Activated CD4-positive, alpha-beta T cell treated with anti-CD3 and anti-CD28 coated beads for 24 hours (primary cell): ENCODE measurements at places on chromosomes 11 and 22.

DNA sequence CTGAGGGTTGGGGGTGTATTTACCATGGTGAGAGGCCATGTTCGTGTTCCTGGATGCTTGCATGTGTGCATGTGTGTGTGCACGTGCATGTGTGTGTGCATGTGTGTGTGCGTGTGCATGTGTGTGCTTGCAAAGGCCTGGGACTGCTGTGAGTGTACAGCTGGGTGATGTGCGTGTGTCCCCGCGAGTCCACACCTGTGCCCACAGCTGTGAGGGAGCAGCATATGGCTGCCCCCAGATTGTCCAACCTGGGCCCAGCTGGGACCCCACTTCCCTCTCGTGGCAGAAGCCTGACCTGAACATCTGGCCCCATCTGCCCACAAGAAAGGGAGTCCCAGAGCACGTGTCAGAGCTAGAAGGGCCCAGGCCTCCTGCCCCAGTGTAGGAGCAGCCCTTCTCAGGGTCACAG is 8.4 kb upstream of the CD248 start:
- no peak for DNase-seq

DNA sequence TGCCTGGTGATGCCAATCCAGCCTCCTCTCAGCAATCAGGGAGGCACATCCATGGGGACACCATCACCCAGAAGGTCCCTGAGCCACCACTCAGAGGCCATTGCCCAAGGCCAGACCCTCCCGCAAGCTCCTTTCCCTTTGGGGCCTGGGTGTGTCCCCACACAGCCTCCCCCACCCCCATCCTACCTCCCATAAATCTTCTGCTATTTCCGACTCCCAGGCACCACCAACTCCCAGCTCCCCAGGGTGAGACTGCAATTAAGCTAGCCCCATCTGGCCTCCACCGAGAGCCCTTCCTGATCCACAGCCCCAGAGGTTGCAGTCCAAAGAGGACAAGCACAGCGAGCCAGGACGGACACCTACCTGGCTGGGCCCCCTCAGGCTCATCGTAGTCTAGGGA is 6.3 kb downstream of the ARHGAP1 start:
- no peak for DNase-seq

- no peak for DNase-seq
Measured at GRCh38 chr22:44676441-44677352, 25.3 kb upstream of the PRR5 start.

DNA sequence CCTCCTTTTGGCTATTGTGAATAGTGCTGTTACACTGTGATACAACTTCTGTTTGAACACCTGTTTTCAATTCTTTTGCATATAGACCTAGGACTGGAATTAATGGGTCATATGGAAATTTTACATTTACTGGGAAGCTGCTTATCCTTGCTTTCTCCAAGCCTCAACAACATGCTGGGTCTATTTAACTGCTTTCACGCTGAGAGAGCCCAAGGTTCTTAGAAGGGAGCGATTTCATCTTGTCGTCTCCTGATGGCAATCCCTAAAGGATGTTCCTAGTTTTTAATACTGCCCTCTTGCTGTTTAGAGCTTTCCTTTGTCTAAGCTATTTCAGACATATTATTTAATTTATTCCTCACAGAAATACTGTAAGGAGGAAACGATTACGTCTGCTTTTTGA is 15.5 kb downstream of the IRAG1 start:
- DNase-seq, result no peak

- no peak for DNase-seq
Measured at GRCh38 chr22:46730568-46731245, 7.3 kb downstream of the CERK start.

DNA sequence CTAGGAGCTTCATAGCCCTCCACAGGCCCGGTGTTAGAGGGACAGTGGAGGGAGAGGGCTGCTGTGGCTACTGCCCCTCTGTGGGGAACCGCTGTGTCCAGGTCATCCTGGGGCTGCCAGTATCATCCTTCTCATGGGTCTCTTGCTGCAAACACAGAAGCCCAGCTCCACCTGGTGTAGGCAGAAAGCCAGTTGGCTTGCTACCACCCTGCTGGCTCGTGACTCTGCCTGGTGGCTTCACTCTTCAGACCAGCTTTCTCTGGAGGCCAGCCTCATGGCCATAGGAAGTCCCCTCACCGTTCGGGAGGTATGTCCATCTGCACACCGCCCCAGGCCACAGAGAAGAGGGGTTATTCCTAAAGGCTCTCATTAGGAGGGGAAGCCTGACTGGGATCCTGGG is 19.4 kb upstream of the SUSD2 start:
- no peak for DNase-seq

DNA sequence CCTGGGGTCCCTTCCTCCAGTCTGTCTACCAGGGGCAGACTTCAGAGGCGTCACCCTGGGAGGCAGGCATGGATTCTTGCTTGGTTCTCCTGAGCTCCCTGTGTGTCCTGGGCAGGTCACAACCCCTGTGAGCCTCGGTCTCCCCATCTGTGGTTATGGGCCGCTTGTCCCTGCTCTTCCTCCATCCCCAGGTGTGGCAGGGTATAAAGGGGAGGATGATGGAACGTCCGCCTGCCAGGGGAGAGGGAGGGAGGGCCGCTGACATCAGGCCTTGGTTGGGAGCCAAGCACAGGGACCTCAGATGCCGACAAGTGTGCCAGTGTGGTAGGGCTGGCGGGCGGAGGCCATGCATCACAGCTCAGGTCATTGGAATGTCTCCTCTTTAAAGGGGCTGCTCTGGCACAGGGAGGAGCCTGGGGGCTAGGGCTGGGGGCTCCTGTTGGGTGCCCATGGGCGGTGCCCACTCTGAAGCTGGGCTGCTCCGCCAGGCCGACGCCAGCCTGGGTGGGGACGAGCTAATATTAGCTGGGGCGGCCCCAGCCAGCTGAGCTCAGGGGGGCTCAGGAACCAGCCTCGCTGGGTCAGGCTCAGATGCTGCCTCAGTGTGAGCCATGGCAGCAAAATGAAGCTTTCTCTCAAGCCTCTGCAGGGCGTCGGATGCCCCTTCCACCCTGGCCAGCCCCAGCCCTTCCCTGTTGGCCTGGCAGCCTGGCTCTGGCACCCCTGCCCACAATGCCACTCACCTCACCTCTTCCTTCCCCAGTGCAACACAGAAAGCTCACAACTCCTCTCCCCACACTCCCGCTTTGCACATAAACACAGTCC is 12.8 kb downstream of the KCNC1 start:
- no peak for DNase-seq
